Activated CD4-positive, alpha-beta T cell treated with anti-CD3 and anti-CD28 coated beads for 1 hour (primary cell): ENCODE measurements at places on chromosomes 4 and X.

GRCh38 chrX:18252644-18253359, 32.1 kb upstream of the BEND2 start:
- no peak for DNase-seq

DNA sequence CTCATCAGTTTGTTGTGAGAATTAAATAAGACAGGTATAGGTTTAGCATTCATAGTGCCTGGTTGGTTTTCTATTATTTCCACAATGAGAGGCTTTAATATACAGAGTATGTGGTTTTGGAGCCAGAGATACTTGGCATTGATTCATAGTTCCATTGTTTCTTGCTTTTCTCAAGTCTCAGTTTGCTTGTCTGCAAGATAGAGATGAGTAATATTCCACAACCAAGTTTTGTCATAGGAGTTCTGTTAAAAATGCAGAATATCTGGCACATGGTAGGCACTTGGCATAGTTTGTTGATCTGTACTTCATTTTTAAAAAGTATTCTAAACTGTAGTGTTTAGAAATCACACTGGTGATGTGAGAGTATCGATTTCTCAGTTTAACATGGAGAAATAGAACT, 37.5 kb upstream of the EDA2R start:
- DNase-seq, result no peak

GRCh38 chrX:114889481-114889880, 127.9 kb downstream of the IL13RA2 start:
- DNase-seq, result no peak

DNA sequence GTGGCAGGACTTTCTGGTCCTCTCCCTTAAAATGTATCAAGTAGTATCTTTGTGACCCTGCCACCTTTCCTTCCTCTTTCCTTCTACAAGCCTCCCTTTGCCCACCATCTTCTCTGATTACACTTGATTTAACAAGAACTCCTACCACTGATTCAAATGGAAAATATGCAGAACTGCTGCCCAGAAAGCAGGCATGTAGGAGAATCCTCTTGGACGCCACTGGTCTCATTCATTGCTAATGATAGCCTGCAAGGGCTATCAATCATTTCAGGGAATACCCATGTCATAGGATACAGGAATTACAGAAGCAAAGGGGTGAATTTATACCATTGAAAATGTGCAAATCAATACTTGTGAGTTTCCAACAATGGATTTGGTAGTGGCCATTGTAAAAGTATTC, 294.6 kb upstream of the NRK start:
- DNase-seq, result no peak

- no peak for DNase-seq
Measured at GRCh38 chr4:84596826-84597225, 13.9 kb downstream of the CDS1 start.

DNA sequence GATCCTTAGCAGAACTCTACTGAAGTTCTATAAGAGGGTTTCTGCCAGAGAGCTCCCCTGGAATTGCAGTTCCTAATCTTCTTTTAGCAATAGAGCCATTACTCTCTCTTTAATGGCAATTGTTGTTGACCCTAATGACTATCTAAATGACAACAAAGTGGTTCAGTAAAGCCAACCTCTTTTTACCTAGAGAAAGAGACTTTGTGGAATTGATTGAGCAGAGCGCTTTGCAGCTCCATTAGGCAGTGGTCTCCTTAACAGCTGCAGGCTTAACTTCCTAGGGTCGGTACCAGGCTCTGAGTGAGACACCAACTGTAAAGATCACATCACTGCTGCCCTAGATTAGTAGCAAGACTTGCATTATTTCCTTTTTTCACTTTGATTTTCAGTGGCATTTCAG, 1472.9 kb upstream of the TENM3 start:
- no peak for DNase-seq

- no peak for DNase-seq
Measured at GRCh38 chr4:105555409-105555808, 3.0 kb downstream of the ARHGEF38 start.

- no peak for DNase-seq
Measured at GRCh38 chr4:76960014-76960413, 10.5 kb downstream of the SEPTIN11 start.
